ENCODE measurements at places on chromosomes 16 and 17.

DNA sequence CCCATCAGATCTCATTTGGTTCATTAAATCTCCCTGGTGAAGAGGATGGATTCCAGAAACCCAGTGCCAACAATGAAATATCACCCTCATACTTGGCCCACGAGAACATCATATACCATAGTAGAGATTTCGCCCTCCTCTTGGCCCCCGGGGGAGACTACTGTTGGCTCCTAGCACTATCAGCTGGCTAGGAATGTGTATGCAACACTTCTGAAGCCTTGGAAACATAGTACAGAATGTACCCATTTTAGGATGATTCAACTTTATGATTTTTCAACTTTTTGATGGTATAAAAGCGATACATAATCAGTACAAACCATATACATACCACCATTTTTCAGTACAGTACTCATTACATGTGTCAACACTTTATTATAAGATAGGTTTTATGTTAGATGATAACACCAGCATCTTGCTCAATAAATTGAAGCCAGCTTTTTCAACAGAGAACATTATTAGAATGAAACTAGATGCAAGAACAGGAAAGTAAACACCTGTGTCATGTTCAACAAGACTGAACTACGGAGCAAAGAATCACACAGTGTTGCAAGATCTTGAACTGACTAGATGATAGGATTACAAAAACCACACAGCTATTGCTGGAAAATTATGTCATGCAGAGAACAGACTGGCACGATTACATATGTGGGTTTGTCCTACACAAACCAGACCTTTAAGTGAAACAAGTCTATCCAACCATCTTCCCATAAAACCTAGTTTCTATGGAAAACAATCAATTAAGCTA lies 17.2 kb downstream of the RSL1D1 start:
- DNase-seq: no peak

GRCh38 chr17:4940555-4941318 lies 669 bp downstream of the RNF167 start:
- DNase-seq: peak; percentile 17

- DNase-seq: no peak
These were observed 77.4 kb upstream of the CCL2 start for GRCh38 chr17:34177642-34178041.

- no peak for DNase-seq
These were observed 122.9 kb downstream of the CLEC16A start for GRCh38 chr16:11067266-11067665.

- no peak for DNase-seq
These were observed 5.5 kb downstream of the MAP2K3 start for GRCh38 chr17:21289902-21290571.

- DNase-seq: no peak
These were observed 3.9 kb upstream of the FXR2 start for GRCh38 chr17:7618608-7619007.
